ENCODE measurements at places on chromosomes 16 and 17.

DNA sequence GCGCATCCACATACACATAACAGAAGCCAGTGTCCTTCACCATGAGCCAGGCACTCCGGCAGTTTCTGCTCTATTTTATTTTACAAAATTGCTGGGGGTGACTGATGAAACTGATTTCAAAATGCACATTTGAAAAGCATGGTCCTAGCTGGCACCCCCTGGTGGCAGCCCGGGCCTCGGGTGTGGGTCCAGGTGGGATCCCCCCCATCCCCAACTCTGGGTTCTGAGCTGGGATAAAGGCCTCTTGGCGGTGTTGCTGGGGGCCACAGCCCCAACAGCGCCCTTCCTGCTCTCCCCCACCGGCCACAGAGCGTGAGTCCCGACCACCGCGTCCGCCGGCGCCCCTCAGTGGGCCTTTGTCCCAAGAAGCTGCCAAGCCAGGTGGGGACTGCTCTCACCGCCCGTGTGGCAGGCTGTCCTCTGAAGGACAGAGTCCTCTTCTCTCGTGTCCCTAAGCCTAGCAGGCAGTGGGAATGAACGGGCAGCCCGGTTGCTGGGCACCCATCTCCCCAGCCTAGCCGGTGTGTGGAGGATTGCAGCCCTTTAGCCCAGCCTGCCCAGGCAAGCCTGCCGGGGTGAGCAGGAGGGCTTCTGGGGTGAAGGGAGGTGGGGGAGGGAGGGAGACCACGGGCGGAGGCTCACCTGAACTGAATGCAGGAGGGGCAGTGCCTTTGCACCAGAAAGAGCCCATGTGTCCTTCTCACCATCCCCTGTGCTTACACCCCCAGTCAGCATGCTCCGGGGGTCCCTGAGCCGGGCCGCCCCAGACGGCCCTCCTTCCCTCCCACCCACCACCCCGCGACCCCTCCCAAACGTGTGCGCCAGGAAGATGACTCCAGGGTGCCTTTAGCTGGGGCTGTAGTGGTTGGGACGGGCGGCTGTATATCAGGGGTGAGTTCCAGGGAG, 898 bp downstream of the SNAI3 start:
- DNase-seq, result no peak

DNA sequence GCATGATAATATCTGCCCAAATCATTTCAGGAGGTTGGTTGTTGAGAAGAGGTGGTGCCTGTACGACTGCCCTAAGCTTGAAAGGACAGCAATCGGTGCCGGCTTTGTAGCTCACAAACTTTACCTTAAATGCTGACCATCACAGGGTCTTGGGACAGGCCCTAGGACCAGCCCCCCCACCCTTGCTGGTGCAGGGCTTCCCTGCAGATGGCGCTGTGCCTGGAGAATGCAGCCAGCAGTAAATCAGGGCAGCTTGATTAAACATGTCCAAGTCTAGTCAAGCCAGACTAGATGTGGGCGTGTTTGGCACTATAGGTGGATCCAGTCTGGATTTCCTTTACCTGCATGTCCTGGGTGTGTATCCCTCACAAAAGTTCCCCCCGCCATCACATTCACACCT, 135.5 kb upstream of the CRHR1 start:
- no peak for DNase-seq

- DNase-seq, result no peak
Measured at GRCh38 chr17:66625311-66625767, 209.6 kb upstream of the CACNG5 start.

DNA sequence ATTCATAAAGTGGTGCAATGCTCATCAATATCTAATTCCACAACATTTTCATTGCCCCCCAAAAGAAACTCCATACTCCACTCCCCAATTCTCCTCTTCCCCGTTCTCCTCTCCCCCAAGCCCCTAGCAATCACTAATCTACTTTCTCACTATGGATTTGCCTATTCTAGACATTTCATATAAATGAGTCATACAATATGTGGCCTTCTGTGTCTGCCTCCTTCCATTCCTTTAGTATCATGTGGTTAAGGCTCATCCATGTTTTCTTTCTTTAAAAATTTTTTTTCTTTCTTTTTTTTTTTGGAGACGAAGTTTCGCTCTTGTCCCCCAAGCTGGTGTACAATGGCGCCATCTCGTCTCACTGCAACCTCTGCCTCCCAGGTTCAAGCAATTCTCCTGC, 56.3 kb upstream of the HAS3 start:
- no peak for DNase-seq

GRCh38 chr16:85943711-85944110, 44.7 kb downstream of the IRF8 start:
- DNase-seq, result no peak

DNA sequence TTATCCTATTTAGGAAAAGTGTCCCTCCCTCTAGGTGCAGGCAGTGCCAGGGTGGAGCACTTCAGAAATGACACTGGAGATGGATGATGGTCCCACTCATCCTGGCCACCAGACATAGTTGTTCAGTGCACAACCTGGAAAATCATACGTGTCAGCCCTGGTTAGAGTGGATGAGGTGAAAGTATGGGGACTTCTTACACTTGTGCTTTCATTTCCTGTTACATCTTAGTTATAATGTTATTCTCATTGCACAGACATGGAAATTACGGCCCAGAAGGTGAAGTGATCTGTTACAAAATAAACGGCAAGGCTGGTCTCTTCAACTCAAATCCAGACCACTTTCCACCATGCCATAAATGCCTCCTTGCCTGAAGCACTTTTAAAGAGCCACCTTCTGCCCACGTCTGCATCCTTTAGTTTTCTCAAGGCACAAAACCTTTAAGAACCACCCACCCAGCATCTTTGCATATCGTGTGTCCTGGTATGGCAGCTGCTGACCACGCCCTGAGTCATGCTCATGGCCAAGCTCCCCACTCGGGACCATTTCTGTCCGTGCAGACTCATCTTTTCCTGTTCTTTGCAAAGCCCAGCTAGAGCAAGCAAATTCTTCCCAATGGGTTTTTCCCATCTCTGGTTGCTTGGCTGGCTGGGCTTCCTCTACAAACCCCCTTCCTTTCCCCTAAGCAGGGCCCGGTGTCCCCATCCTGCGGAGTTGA, 22.4 kb downstream of the TBC1D3B start:
- DNase-seq, result no peak

All from GM12892 (cell line).